ENCODE measurements at places on chromosomes 7 and 10. TPM values are rescaled to one million over a fixed set of nuclear protein-coding genes. Genes with fewer than 3 reads are reported as not detected.

Gene LRRN3
- total RNA-seq, result 3.7 TPM

Gene ELMO1
- not detected for total RNA-seq

Gene GPER1
- total RNA-seq, result 3.4 TPM

Gene GPR85
- 1.0 TPM for total RNA-seq

Gene SAP25
- total RNA-seq, result not detected

Gene CYP2C8
- not detected for total RNA-seq

Gene ACHE
- total RNA-seq, result 0.14 TPM

Gene TMEM176B
- 0.29 TPM for total RNA-seq

Gene HABP2
- not detected for total RNA-seq

Gene MGAM2
- not detected for total RNA-seq

Gene PALD1
- total RNA-seq, result under 0.01 TPM

Gene HMX2
- total RNA-seq, result not detected

Gene LIPF
- not detected for total RNA-seq

Gene TSPAN33
- 0.66 TPM for total RNA-seq

Gene OR2A12
- not detected for total RNA-seq

Gene PON3
- not detected for total RNA-seq

Gene NKX1-2
- not detected for total RNA-seq

Gene RASA4B
- 0.44 TPM for total RNA-seq

Gene AGR3
- not detected for total RNA-seq

Gene CPA4
- total RNA-seq, result 9.4 TPM

Gene RBM20
- under 0.01 TPM for total RNA-seq

Gene FGFR2
- 2.6 TPM for total RNA-seq

Gene TEX47
- not detected for total RNA-seq

Gene CPA2
- not detected for total RNA-seq

Gene OR2A5
- total RNA-seq, result not detected

Gene C10orf105
- under 0.01 TPM for total RNA-seq

Gene CHST15
- total RNA-seq, result 6.3 TPM

Gene VAX1
- not detected for total RNA-seq

Gene LRRC17
- total RNA-seq, result 5.7 TPM
